Skeletal muscle tissue (tissue), 5 donors: ENCODE measurements at places on chromosomes 16 and 17. TPM values are rescaled to one million over a fixed set of nuclear protein-coding genes. Genes with fewer than 3 reads are reported as not detected.

Gene NPIPA5
- 4.2 TPM for total RNA-seq

Gene SDR42E2
- total RNA-seq: not detected

Gene SDR42E1
- total RNA-seq: 0.52 TPM

Gene MYH3
- total RNA-seq: 6,986 TPM

Gene ADAT1
- total RNA-seq: 32.4 TPM

Gene FNDC8
- total RNA-seq: not detected

Gene SCNN1B
- not detected for total RNA-seq

Gene MRTFB
- total RNA-seq: 13.0 TPM

Gene FBXO39
- under 0.01 TPM for total RNA-seq

Gene SPATA22
- total RNA-seq: 2.1 TPM

Gene NLE1
- 13.6 TPM for total RNA-seq

Gene KRT33B
- not detected for total RNA-seq

Gene RNF157
- 6.8 TPM for total RNA-seq

Gene TPPP3
- total RNA-seq: 135 TPM

Gene TNFRSF12A
- 28.7 TPM for total RNA-seq

Gene HOXB5
- total RNA-seq: not detected

Gene GPR179
- total RNA-seq: not detected

Gene TMEM238L
- not detected for total RNA-seq

Gene TMEM220
- total RNA-seq: 5.2 TPM

Gene ATPAF2
- total RNA-seq: 19.3 TPM

Gene GH1
- not detected for total RNA-seq

Gene SPN
- total RNA-seq: 1.0 TPM

Gene EMP2
- total RNA-seq: 42.8 TPM

Gene GGT6
- total RNA-seq: not detected

Gene XAF1
- 7.3 TPM for total RNA-seq

Gene ANKFN1
- 1.6 TPM for total RNA-seq

Gene CBX8
- 4.2 TPM for total RNA-seq

Gene LRRC36
- total RNA-seq: not detected

Gene KRTAP1-5
- total RNA-seq: not detected

Gene SLFN14
- total RNA-seq: 1.0 TPM

Gene SLC16A5
- 4.2 TPM for total RNA-seq

Gene RRAD
- 19.3 TPM for total RNA-seq

Gene KRT12
- total RNA-seq: not detected

Gene TBC1D3H
- total RNA-seq: not detected

Gene MILR1
- 10.4 TPM for total RNA-seq

Gene CCL5
- 0.52 TPM for total RNA-seq

Gene AKAP10
- 15.7 TPM for total RNA-seq
